ENCODE measurements at places on chromosomes 2 and 18.

DNA sequence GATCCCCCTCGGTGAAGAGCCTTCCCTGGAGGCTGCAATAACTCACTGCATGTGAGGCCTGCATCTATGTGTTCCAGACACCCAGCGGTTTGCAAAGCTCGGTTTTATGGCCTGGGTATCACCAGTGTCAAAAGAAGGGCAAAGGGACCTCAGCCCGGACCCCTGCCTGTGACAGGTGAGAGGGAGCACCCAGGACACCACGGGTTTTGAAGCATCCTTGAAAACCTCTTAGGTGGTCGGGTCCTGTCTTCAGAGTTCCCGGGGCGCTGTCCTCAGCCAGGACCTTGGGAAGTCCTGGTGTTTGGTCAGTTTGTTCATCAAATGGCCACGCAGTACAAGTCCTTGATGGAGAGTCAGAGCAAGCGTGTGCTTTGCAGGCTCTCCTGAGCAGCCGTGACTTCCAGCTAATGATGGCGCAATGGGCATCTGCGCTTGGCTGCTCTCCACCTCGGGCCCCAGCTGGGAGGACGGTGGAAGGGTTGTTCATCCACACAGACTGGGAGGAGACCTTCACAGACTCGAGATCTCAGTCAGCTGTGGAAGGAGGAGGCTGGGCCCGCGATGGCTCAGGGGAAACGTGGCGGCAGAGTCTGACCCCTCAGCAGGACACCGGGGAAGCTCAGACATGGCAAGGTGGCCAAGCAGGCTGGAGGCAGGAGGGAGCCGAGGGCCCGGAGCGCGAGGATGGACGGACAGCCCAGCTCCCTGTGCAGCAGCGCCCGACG lies 113.1 kb upstream of the GPC1 start:
- DNase-seq: no peak

DNA sequence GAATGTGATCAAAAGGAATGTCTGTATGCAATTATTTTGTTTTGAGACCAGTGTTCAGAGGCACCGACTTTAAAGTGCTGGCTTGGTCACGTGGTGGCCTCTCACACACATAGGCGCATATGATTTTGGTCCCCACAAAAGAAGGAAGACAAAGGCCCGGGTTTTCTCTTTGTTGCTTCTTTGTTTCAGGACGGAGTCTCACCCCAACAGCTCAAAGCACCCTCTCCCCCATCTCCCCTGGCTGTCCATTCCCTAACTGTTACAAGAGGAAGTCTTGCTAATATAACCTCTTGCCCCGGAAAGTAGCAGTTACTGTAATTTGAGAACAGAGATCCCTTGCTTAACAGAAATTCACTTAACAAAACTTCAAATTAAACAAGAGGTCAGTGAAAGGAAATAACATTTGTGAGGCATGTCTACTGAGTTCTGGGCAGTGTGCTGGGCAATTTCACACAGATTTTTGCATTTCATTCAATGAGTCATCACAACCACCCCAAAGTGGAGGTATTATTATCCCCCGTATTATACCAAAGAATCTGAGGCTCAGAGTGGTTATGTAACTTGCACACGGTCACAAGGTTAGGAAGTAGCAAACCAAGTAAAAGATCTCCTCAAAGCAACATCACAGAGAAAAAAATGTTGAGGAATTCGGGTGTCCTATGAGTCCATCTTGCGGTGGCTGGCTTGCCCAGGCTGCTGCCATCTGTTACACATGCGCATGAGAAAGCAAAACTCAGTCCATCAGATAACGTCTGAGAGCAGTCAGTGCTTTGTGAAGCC lies 75.8 kb downstream of the SDC1 start:
- no peak for DNase-seq

GRCh38 chr2:129765326-129765677 lies 214.2 kb upstream of the RAB6C start:
- DNase-seq: no peak

- DNase-seq: no peak
Observed at GRCh38 chr18:77032181-77032701, 100.3 kb downstream of the MBP start.

DNA sequence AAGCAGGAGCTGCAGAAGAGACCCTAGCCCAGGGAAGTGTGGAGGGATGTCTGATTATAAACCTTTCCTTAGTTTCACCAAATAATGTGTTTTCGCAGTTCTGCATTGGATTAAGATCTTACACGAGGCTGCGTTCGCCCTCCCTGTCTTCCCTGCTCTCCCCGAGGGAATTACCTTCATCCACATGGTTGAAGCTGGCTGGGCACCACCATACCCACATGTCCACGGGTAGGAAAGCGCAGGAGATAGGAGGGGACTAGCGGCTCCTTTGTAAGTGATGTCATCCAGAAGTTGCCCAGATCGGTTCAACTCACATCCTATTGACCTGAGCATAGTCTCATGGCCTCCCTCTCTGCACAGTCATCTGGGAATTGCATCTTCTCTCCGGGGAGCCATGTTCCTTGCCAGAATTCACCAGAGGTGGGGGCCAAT lies 1.1 kb downstream of the TTL start:
- no peak for DNase-seq

- no peak for DNase-seq
Observed at GRCh38 chr2:23513245-23513871, 128.4 kb downstream of the KLHL29 start.

DNA sequence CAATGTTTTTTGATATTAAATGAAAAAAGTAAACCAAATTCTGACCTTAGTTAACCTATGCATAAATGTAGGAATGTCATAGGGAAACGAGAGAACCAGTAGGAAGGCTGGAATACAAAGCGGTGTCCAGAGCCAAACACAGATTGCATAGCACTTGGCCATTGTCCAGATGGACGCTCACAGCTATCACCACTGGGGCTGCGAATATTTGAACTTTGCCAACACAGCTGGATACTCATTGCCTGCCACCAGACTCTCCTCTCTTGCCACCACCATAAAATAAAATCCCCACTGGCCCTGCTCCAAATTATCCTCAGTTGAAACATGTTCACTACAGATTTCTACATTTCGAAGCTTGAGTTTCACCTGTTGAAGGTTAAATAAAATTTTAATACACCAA lies 159.3 kb upstream of the GULP1 start:
- DNase-seq: no peak

GRCh38 chr2:168650139-168650538 lies 152.3 kb upstream of the NOSTRIN start:
- no peak for DNase-seq

DNA sequence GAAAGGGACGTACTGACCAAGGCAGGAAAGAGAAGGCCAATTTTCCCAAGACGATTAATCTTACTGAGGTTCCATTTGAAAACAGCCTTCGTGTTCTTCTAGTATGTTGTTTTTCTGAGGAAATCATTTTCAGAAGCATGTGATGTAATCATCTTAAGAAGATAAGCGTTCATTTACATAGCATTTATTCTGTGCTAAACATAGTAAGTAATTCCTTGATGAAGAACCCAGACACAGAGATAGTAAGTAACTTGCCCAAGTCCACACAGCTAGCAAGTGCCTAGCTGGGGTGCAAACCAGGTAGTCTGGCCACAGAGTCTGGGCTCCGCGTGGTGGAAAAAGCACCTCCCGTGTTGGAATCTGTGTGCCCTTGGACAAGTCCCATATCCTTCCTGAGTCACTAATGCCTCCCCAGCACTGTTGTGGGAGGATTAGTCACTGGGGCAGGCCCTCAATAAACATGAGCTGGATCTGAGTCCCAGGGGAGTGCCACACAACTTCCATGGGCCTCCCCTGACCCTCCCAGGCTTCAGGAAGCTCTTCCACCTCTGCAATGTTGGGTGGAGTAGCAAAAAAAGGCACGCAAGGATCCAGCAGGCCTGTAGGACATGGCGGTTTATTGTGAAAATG lies 26.9 kb upstream of the ASAP2 start:
- DNase-seq: no peak

DNA sequence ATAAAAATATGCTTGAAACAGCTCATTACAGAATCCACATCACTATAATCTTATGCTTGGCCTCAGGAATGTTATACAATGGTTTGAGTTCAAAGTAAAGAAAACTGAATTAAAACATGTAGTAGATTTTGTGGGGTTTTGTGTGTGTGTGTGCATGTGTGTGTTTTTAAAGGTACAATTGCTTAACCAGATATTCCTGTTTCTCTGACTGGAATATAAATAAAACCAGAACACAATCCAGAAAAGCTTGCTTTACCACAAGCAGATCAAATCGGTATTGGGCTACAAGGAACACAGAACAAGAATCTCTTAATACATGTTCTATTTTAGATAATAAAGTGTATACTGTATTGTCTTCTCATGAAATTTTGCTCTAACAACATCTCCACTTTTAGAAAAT lies 110.0 kb downstream of the TMEM247 start:
- no peak for DNase-seq
